ENCODE measurements at places on chromosomes 3 and 15.

DNA sequence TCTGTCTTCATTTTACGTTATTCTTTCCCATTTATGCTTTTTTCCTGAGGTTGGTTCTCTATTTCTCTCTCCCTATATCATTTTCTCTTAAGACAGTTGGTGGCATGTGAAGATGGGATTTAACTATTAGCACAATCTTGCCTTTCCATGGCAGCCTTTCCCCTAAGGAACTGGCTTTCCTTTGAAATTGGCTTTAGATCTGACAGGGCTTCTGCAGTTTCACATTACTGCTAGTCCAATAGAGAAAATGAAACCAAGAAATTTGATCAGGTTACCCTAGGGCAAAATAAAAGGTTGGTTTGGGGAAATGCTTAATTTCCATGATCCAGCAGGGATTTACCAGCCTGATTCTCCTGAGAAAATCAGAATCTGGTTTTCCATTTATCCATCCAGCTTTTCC lies 22.7 kb upstream of the CHL1 start:
- no peak for DNase-seq

GRCh38 chr3:31402117-31402516 lies 130.6 kb upstream of the STT3B start:
- DNase-seq = no peak

- DNase-seq = no peak
These were observed 96.4 kb downstream of the IL12A start for GRCh38 chr3:160084998-160085397.

- no peak for DNase-seq
These were observed 6.9 kb upstream of the PLXND1 start for GRCh38 chr3:129613367-129613740.

DNA sequence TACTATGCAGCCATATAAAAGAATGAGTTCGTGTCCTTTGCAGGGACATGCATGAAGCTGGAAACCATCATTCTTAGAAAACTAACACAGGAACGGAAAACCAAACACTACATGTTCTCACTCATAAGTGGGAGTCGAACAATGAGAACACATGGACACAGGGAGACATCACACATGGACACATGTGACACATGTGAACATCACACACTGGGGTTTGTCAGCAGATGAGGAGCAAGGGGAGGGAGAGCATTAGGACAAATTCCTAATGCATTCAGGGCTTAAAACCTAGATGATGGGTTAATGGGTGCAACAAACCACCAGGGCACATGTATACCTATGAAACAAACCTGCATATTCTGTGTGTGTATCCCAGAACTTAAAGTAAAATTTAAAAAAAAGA lies 408.0 kb downstream of the EPHB1 start:
- no peak for DNase-seq

DNA sequence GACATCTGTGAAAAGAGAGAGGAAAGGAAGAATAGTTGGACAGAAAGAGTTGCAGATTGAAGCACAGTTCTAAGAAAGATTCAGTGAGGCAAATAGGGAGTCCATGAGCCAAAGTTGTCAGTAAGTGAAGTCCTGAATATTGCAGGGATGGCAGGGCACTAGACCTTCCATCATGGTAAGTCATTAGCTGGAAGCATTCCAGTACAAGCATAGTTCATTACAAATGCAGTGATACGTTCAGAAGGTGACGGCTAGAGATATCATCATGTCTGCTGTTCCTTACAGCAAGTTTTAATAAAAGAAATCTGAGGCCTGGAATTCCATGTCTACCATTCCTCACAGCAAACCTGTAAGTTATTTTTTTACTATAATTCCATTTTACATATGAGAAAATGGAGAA lies 720.1 kb downstream of the GBE1 start:
- DNase-seq = no peak

DNA sequence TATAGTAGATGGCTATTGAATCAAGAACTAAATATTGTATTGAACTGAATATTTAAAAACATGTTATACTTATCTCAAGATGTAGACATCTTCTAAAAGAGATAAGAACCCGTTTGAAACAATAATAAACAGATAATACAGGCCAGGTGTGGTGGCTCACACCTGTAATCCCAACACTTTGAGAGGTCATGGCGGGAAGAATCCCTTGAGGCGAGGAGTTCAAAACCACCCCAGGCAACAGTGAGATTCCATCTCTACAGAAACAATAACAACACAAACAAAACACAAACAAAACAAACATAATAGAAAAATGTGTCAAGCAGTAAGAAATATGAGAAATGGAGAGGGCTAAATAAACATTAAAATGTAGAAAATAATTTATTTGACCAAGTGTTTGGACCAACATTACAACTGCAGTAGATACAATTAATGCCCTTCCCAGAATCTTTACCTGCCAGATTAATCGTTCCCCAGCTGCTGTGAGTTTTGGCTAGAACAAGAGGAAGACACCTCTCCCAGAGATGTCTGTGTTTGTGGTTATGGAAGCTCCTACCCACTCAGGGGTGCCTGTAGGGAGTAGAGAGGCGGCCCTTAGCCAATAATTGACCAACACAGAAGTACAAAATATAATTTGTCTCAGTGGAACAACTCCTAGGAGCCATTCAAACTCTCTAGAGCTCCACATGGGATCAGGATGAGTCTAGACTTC lies 111.9 kb upstream of the AGTR1 start:
- no peak for DNase-seq

DNA sequence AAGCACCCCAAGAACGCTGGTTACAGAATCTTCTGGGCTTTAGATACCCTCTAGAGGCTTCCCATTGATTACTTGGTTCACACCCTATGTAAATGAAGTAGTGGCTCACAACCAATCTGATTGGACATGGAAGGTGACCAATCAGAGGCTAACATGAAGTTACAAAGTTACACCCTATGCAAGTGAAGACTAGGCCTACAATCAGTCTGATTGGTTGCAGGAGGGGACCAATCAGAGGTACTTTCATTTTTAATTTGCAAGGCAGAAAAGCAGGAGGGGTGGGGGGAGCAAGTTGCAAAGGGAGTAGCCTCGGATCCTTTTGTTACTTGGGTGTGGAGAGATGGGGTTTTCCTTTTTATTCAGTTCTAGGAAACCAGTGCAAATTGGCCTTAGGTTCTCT lies 11.1 kb upstream of the RTP2 start:
- peak; percentile 75 for DNase-seq

DNA sequence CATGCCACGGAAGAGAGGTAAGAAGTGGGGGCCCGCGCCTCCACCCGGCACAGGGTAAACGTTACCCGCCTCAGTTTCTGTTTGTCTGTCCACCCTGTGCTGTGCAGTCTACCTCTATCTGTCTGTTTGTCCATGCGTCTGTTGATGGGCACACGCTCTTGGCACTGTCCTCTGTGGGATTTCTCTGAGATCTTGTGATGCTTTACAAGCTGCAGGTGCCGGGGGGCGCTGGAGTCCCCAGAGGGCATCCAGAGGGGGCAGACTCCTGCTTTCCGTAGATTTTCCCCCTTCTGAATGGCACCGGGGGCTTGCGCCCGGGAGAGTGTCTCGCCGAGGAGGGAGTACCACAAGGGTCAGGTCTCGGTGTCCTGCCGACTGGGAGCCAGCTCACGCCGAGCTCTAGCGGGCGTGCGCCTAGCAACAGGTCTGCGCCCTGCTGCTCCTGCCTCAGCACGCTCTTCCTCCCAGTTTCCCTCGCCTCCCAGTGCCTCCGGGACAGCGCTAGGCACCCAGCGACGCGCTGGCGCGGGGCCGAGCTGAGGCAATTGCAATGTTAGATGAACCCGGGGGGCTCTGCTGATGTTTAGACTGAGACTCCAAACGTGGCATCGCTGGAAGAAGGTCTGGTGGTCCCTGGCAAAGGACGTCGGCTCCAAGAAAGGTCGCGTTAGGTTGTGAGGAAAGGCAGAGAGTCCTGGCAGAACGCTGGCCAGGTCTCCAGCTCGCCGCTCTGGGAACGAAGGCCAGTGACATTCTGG lies 667 bp downstream of the CEMIP start:
- DNase-seq = no peak

GRCh38 chr15:57345584-57345983 lies 30.7 kb upstream of the CGNL1 start:
- no peak for DNase-seq

- no peak for DNase-seq
These were observed 61.3 kb downstream of the KBTBD8 start for GRCh38 chr3:67059443-67059842.

DNA sequence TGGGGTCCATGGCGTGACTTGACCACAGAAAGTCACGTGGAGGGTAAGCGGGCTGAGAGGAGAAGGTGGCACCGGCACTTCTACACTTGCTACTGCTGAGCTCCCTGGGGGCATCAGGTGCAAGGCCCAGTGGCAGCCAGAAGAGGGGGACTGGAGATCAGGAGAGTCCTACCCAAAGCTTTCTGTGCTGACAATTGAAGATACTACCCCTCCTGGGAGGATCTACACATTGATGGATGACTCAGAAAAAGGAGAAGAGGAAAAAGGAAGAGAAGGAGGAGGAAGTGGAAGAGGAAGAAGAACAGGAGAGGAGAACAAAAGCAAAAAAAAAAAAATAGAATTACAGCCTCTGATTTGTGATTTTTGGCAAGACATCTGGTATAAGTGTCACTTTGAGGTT lies 41.2 kb downstream of the MYO5C start:
- no peak for DNase-seq

DNA sequence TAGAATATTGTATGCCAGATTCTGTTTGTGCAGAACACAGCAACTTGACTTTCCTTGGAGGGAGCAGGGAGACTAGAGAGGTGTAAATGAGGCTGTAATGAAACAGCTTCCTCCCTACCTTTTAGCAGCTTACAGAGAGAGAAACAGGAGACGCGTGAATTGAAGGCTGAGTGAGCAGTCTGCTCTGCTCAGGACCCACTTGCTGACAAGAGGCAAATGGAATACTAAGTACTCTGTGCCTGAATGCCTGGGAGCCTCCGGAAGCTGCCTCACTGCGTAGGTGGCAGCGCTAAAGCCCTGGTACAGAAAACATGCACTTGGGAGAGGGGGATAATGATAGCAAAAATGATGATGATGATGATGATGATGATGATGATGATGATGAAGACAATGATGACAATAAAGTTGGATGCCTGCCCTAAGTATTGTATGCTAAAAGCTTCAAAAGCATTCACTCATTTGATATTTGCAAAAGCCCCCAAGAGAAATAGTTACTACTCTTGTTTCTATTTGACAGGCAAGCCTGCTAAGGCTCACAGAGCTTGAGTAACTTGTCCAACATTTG lies 548.9 kb downstream of the NTRK3 start:
- DNase-seq = no peak

DNA sequence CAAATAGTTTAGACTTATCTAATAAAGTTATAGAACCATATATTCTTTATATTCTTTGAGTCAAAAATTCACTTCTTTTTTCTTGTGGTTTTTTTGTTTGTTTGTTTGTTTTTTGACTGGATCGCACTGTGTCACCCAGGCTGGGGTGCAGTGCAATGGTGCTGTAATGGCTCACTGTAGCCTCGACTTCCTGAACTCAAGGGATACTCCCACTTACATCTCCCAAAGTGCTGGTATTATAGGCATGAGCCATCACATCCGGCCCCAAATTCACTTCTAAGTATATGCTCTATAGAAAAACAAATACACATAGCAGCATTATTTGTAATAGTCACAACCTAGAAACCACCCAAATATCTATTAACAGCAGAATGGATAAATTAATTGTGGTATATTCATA lies 13.7 kb upstream of the SLTM start:
- no peak for DNase-seq

- no peak for DNase-seq
These were observed 38.2 kb downstream of the TMCC1 start for GRCh38 chr3:129855170-129855831.
